ENCODE measurements at places on chromosomes 5 and 9.
A peak's percentile ranks its signal among the peaks of the same experiment; 100 is the strongest.

- DNase-seq, result no peak
Observed at GRCh38 chr5:56964173-56964572, 12.2 kb upstream of the MIER3 start.

GRCh38 chr9:93903886-93904648 lies 51.1 kb downstream of the BARX1 start:
- DNase-seq, result no peak

DNA sequence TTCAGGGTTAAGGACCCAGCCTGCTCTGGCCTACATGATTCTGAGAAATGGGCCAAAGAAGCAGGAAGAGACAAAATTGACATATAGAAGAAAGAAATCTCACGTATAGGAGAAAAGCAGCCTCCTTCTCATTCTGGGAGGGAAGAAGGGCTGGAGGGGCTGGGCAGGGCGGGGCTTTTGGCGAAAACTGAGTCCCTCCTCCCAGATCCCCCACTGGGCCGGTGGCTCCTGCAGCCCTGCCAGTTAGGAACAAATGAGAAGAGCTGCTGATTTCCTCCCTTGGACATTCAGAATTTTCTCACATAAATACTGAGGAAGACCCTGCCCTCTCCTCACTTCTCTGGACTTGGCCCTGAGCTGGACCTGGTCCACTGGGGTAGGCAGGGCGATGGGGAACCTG lies at the start of gene WNT8A:
TSS of gene WNT8A (plus strand) at position 332 of the 400 bp plus-strand sequence. CDS start 95 bp downstream, outside the sequence.
- DNase-seq, result no peak

GRCh38 chr9:93679536-93680442 lies 103.4 kb downstream of the PHF2 start:
- DNase-seq, result no peak

DNA sequence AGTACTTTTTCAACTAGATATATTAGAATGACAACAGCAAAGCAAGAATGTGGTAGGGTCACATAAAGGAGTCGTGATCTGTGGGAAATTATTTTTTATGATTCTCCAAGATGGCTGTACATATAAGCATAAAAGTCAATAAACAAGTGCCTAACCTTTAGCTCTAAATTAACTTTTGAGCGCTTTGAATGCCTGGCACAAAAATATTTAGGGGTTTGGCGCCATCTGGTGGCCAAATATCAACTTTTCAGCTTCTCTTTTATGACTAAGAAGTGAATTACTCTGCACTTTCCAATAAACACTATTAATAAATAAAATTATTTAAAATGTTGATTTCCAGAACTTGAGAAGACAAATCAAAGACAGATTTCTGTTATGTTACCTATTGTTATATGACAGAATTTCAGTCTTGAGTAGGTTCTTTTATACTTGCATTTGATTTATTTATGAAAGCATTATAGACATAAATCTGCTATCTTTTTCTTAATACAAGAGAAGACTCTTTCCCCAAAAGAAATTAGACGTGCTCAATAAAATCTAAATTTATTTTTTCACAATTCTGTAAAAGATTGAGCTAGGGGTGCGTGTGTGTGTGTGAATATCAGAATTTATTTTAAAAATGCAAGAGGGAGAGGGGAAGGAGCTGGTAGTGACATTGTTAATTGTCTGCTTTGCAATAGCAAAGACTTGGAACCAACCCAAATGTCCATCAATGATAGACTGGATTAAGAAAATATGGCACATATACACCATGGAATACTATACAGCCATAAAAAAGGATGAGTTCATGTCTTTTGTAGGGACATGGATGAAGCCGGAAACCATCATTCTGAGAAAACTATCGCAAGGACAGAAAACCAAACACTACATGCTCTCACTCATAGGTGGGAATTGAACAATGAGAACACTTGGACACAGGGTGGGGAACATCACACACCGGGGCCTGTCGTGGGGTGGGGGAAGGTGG lies 36.7 kb upstream of the ARRDC3 start:
- peak; percentile 88 for DNase-seq

- no peak for DNase-seq
Observed at GRCh38 chr5:89359046-89359445, 476.1 kb upstream of the MEF2C start.

DNA sequence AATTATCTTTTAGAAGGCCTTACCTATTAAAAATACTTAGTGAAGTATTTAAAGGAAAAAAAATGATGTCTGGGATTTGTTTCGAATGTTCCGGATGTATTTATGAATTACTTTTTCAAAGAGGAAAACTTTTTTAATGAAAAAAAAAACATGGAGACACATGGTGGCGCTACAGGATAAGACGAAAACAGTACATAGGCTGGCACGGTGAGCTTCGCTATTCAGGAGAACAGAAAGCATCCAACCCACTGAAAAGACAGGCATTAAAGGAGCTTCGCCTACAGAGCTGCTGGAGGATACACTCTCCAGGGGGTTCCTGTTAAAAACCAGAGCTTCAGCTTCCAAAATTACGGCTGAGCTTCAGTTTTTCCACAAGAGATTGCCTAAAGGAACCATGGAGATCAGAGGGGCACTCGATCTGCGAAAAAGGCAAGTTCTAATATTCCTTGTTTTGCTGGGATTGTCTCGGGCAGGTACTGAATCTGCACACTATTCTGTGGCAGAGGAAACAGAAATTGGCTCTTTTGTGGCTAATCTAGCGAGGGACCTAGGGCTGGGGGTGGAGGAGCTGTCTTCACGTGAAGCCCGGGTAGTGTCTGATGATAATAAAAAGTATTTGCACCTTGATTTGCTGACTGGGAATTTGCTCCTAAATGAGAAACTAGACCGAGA lies at the start of gene PCDHB14:
TSS of gene PCDHB14 (plus strand) at position 232 of the 672 bp plus-strand sequence. CDS start at position 395, 163 bp downstream.
- peak; percentile 3 for DNase-seq

- DNase-seq, result no peak
Observed at GRCh38 chr9:14209399-14210345, 104.3 kb downstream of the NFIB start.

DNA sequence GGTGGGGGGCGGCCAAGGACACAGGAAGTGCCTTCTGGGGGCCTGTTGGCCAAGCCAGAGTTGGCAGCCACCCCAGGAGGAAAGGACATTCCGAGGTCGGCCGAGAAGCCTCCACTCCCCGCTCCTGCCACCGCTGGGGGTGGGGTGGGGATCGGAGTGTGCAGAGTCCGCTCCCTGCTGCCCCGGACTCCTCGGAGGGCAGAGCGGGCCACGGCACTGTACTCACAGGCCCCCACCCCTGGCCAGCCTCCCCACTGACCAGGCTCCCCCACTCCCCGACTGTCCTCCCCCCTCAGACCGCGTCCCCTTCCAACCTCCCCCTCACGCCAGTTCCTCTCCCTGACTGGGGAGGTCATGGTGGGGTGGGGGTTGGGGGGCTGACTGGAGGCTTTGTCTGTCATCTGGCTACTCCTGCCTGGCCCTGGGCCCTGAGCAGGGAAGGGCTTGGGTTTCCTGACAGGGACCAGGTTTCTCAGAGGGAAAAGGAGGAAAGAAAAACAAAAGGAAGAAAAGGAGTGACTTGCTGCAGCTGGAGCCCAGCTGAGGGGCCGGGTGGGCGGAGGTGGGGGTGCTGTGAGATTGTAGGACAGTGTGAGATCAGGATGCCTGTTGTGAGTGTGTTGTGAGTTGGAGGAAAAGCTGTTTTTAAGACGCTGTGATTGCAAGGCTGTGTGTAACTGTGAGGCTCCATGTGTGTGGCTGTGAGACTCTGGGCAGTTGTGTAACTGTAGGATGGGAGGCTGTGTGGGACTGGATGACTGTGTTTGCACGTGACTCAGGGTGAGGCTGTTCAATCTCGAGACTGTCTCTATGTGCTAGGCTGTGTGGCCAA lies 29.7 kb downstream of the CNTFR start:
- peak; percentile 73 for DNase-seq

DNA sequence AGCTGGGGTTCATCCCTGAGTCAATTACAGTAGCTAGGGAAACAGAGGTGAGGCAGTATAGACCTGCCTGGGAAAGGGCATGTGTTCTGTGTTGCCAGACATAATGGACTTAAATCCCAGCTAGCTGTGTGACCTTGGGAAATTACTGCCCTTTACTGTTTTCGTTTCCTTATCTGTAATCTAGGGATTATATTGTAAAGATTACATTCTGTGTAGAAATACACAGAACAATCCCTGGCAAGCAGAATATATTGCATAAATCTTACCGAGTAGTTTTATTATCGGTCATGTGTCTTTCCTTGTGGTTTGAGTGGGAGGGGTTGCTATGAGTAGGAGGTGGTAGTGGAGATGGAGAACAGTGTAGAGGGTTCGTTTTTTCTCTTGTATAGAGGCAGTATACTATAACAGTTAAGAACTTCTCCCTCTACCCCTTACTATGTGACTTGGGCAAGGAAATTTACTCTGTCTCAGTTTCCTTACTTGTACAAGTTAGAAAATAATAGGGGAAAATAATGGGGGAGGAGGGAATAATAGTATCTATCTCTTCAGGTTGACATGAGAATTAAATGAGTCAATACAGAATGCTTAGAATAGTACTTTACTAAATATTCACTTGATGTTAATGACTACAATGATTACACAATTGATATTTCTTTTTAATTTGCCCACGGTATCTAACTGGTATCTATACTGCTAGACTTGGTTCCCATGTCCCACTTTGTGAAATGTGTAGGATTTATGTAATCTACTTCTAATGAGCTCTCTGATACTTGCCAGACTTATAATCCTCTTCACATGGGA lies 7.1 kb upstream of the DMXL1 start:
- peak; percentile 82 for DNase-seq

- no peak for DNase-seq
Observed at GRCh38 chr9:95494416-95495371, 22.1 kb downstream of the PTCH1 start.

GRCh38 chr5:146646441-146646840 lies 130.5 kb upstream of the GPR151 start:
- DNase-seq, result no peak

- peak; percentile 54 for DNase-seq
Observed at GRCh38 chr5:115459855-115460341, 84.7 kb downstream of the FEM1C start.
